A549 treated with ZK216348 at 1 μM for 4 hours (cell line): ENCODE measurements at places on chromosomes 6 and 20. TPM values are rescaled to one million over a fixed set of nuclear protein-coding genes. Genes with fewer than 3 reads are reported as not detected.

The WFDC13 gene
- total RNA-seq, result not detected in 5 replicates

The GSTA2 gene
- total RNA-seq, result 0.21 to 0.24 TPM in 2 of 5 replicates, not detected in the others

The CGA gene
- total RNA-seq, result 0.16 to 0.25 TPM in 2 of 5 replicates, not detected in the others

The PET117 gene
- total RNA-seq, result 17.9 to 27.9 TPM (median 23.6 TPM) in 5 replicates

The DUSP15 gene
- total RNA-seq, result 0.62 to 1.3 TPM (median 0.90 TPM) in 5 replicates

The SLC25A27 gene
- total RNA-seq, result 0.40 to 0.98 TPM (median 0.57 TPM) in 5 replicates

The DNAH8 gene
- total RNA-seq, result not detected in 5 replicates
